ENCODE measurements at places on chromosomes 4 and X.
A peak's percentile ranks its signal among the peaks of the same experiment; 100 is the strongest.

GRCh38 chrX:14718403-14718802, 154.5 kb downstream of the FANCB start:
- DNase-seq: no peak

GRCh38 chr4:79935274-79935673, 137.8 kb downstream of the ANTXR2 start:
- DNase-seq: no peak

DNA sequence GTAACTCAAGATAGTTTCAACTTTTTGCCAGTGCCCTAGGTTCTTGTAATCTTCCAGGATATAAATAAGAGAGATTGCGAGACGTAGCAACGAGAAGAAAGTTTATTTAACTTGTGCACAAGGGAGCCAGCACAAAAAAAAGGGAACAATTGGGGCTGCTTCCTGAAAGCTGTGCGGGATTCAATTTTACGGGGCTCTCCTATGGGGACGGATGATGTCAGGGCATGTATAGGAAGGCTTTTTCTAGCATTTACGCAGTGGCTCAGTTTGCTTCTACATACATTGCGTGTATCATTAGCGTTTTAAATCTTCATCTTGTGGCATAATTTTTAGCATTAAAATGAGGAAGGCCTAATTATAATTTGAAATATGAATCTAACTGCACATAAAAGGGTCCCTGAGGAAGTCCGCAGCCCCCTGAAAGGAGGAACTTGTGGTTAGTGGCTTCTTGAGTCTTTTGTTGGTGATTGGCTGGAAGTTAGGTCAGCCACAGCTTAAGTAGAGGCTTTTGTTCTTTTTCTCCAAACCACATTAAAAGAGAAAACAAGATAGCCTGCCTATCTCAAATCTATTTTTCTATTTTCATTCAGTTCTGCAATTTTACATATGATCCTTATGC, 668.2 kb upstream of the NDST4 start:
- DNase-seq: no peak

GRCh38 chr4:35938936-35939335, 305.4 kb downstream of the ARAP2 start:
- DNase-seq: no peak

- DNase-seq: peak; percentile 76
Observed at GRCh38 chr4:155207534-155208257, 740 bp upstream of the NPY2R start.

GRCh38 chr4:174437324-174437723, 85.0 kb downstream of the HPGD start:
- DNase-seq: no peak

Data from testis (tissue), 5 donors.